ENCODE measurements at places on chromosomes 1 and 21.
A peak's percentile ranks its signal among the peaks of the same experiment; 100 is the strongest.

GRCh38 chr21:25818121-25818520 lies 83.3 kb downstream of the GABPA start:
- DNase-seq, result no peak

DNA sequence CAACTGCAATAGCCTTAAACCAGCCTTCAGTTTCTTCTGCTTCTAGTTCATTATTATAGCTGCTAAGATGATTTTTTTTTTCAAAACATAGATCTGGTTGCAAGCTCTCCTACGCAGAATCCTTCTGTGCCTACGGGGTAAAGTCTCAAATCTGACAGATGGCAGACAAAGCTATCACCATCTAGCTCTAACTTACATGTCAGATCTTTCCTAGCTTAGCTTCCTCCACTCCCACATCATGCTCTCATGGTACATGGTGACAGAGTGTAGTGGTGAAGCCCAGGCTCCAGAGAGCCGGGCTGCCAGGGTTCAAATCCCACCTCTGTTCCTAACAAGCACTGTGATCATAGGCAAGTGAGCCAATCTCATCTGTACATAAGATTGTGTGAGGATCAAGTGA lies 24.2 kb upstream of the GUCA2B start:
- DNase-seq, result no peak

DNA sequence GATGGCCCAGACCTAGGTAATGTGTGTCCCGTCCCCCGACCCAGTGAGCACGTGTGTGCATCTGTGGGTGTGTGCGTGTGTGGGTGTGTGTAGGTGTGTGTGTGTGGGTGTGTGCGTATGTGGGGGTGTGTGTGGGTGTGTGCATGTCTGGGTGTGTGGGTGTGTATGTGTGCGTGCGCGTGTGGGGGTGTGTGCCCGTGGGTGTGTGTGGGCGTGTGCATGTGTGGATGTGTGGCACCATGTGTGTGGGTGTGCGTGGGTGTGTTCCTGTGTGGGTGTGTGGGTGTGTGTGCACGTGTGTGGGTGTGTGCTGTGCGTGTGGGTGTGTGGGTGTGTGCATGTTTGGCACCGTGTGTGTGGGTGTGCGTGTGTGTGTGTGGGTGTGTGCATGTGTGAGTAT lies 309.5 kb downstream of the KIF26B start:
- no peak for DNase-seq

- DNase-seq, result no peak
Measured at GRCh38 chr1:160641323-160642280, 5.2 kb downstream of the SLAMF1 start.

DNA sequence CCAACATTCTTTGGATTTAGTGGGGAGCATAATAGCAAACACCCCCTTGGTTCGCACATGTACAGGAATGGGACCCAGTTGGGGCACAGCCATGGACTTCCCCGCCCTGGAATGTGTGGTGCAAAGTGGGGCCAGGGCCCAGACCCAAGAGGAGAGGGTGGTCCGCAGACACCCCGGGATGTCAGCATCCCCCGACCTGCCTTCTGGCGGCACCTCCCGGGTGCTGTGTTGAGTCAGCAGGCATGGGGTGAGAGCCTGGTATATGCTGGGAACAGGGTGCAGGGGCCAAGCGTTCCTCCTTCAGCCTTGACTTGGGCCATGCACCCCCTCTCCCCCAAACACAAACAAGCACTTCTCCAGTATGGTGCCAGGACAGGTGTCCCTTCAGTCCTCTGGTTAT lies 21.8 kb downstream of the UQCRHL start:
- no peak for DNase-seq

DNA sequence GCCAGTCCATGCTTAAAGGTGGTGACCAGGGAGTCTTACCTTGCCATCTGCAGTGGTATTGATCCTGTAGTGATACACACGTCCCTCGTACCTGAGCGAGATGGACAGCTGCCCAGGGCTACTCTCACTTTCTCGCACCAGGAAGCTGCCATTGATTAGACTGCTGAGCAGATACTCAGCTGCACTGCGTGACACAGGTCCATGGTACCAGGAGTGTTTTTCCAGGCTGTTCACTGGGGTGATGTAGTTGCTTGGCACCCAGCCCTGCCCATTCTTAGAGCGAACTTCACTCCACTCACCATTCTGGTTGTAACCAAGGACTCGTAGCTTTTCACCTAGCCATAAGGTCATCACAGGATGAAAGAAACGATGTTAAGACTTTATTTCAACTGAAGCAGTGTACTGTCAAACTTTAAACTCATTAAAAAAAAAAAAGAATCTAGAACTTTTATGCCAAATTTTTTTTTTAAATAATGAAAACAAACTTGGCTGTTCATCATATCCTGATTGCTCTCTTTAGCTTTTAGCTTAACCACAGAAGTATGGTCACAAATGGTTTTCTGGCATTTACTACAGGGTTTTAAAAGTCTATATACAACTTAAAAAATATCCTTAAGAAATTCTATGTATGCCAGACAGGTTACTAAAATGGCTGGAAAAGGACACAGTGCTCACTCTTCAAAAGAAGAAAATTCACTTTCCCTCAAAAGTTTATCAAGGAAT lies 44.6 kb downstream of the TOR3A start:
- DNase-seq, result no peak

GRCh38 chr1:170789063-170789462 lies 125.1 kb downstream of the PRRX1 start:
- DNase-seq, result no peak

GRCh38 chr1:94006604-94007003 lies 97.4 kb upstream of the GCLM start:
- DNase-seq, result peak; percentile 33

DNA sequence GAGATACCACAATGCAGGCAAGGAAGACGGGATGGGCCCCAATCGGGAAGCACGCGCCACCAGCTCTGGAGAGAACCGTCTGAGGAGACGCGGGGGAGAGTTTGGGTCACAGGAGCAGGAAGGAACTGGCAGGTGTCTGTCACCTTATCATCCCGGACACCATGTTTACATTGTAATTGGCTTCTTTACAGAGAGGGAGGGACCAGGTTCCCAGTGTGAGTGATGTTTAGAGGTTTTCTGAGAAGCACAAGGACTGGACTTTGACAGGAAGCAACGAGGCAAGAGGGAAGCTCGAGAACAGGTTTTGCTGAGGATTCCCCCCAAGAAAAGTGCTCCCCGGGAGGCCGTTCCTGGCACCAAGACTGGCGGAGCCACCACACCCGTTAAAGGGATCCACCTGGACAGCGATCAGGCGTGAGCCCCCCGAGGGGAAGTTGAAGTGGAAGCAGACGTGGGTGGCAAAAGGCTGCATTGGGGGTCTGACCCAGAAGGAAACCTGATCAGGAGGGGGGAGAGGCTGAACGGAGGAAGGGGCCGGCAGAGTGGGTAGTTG lies 957 bp downstream of the EPS15 start:
- peak; percentile 98 for DNase-seq
